Effector CD8-positive, alpha-beta T cell (primary cell): ENCODE measurements at places on chromosomes 3 and 15.

GRCh38 chr3:23685541-23686258 lies 120.1 kb upstream of the UBE2E1 start:
- no peak for DNase-seq

- no peak for DNase-seq
These were observed 100.6 kb upstream of the SLC24A5 start for GRCh38 chr15:48020166-48020565.

DNA sequence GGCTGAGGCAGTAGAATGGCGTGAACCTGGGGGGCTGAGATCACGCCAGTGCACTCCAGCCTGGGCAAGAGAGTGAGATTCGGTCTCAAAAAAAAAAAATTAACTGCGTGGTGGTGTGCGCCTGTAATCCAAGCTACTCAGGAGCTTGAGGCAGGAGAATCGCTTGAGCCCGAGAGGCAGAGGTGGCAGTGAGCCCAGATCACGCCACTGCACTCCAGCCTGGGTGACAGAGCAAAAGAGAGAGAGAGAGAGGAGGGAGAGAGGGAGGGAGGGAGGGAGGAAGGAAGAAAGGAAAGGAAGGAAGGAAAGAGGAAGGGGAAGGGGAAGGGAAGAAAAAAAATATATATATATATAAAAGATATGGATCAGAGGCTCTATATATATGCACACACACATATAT lies 6.0 kb downstream of the TM4SF19 start:
- no peak for DNase-seq

DNA sequence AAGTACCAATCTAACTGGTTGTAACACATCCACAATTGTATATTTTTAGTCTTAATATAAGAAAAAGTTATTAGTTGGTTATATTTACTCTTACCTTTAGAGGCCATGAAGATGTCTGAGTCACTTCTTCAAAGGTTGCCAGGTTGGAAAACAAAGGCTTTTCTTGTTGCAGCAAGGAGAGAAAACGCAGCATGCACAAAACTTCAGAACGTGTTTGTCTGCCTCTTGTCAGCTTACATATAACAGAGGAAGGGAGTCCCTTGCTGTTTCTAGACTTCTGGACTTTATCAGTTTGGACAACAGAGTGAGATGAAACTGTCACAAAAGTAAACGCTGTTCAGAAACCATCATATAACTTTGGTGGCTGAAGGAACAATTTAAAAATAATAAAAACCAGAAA lies at the start of gene PLSCR5:
TSS of gene PLSCR5 (minus strand) at position 241 of the 400 bp plus-strand sequence. CDS start at position 107, 134 bp downstream.
- DNase-seq, result no peak

GRCh38 chr3:172666181-172666872 lies 44.5 kb downstream of the NCEH1 start:
- DNase-seq, result no peak

- no peak for DNase-seq
These were observed 16.9 kb downstream of the CD47 start for GRCh38 chr3:108073764-108074431.

- DNase-seq, result no peak
These were observed 867.6 kb downstream of the EPHA3 start for GRCh38 chr3:89974903-89975519.
